NCI-H2029 treated with DMSO at 0.1 percent for 48 hours (cell line): ENCODE measurements at places on chromosomes 7 and 10.

DNA sequence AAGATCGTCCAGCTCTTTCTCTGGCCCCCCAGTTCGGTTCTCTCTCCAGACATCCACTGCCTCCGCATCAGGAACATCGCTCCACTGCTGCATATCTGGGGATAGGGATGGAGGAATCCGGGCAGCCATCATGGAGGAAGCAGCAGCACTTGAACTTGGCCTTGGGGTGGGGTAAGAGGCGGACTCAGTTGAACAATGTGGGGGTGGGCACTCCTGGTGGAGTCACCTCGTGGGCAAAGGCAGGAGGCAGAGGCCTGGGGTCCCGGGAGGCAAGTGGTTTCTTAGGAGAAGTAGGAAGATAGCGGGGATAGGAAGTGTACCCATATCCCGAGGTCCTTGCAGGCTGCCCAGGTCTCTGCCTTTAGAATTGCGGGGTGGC is 98.3 kb downstream of the CHST15 start:
- no peak for DNase-seq

GRCh38 chr7:154574235-154574634 is 428.7 kb downstream of the PAXIP1 start:
- no peak for DNase-seq

- no peak for DNase-seq
These were observed 40.1 kb downstream of the ELMO1 start for GRCh38 chr7:37408291-37409228.

- no peak for DNase-seq
These were observed 83.6 kb downstream of the TMEM106B start for GRCh38 chr7:12294701-12295100.

- DNase-seq, result no peak
These were observed 41.4 kb upstream of the SGCE start for GRCh38 chr7:94697035-94697974.

- no peak for DNase-seq
These were observed 89.8 kb upstream of the ANK3 start for GRCh38 chr10:60479305-60480020.

GRCh38 chr7:107581387-107582013 is 1.5 kb downstream of the BCAP29 start:
- no peak for DNase-seq

DNA sequence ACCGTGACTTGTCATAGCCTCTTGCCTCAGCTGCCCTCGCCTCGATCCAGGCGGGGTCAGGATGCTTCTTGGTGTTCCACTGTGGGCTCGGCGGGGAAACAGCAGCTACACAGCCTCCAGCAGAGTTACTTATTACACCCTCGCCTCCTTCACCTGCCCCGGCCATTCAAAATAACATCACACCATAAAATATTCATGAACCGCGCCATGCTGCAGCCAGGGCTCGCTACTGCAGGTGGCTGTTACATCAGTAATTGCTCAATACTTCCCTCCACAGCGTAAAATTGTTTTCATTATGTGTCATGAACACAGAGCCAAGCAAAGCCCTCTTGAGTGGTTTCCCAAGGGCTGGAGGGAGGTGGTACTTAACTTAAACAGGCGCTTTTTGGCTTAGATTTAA is 241.5 kb upstream of the SP8 start:
- no peak for DNase-seq

DNA sequence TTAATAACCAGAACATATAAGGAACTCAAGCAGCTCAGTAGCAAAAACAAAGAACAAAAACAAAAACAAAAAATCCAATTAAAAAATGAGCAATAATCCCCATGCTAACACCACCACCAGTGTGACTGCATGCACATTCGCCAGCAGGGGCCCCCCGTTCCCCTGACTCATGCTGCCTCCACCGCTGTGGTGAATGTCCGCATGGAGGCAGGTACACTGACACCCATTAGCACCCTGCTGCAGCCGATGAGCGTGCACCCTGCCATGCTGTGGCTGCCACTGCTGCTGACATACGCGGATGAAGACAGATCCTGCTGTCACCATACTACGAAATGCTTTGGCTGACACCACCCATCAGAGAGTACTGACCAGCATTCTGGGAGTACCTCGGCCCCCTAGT is 321.6 kb upstream of the LRRTM3 start:
- DNase-seq, result no peak

GRCh38 chr10:1187855-1188557 is 131.8 kb downstream of the WDR37 start:
- DNase-seq, result no peak
